ENCODE measurements at places on chromosomes 11 and 22. TPM values are rescaled to one million over a fixed set of nuclear protein-coding genes. Genes with fewer than 3 reads are reported as not detected.

The RIMBP3B gene
- 0.09 TPM for total RNA-seq

The RFPL3 gene
- not detected for total RNA-seq

The NEFH gene
- 0.54 TPM for total RNA-seq

The GLB1L2 gene
- total RNA-seq = not detected

The OR51B5 gene
- total RNA-seq = not detected

The TRPC6 gene
- 0.16 TPM for total RNA-seq

The SCARF2 gene
- total RNA-seq = 42.9 TPM

The PRDM10 gene
- total RNA-seq = 8.0 TPM

The NPAS4 gene
- total RNA-seq = not detected

The APOL5 gene
- total RNA-seq = not detected

The BACE1 gene
- 33.4 TPM for total RNA-seq

The TRIM49 gene
- not detected for total RNA-seq

The MMP12 gene
- total RNA-seq = not detected

The ADM2 gene
- total RNA-seq = 8.0 TPM

The CNGA4 gene
- not detected for total RNA-seq

The B3GAT1 gene
- total RNA-seq = not detected

The MRGPRE gene
- total RNA-seq = not detected

The USP2 gene
- not detected for total RNA-seq

The OR52E8 gene
- total RNA-seq = not detected

The JHY gene
- 9.3 TPM for total RNA-seq

The APOBEC3B gene
- 0.90 TPM for total RNA-seq

The UCP3 gene
- total RNA-seq = 0.54 TPM

The CTSW gene
- total RNA-seq = not detected

The OR4D10 gene
- not detected for total RNA-seq

The CD6 gene
- total RNA-seq = not detected

The ANKK1 gene
- not detected for total RNA-seq

The TMPRSS5 gene
- total RNA-seq = 0.09 TPM

The NOX4 gene
- 2.5 TPM for total RNA-seq

The SLC3A2 gene
- 174 TPM for total RNA-seq

The SMIM35 gene
- total RNA-seq = not detected

The CRYBB2 gene
- total RNA-seq = not detected

The PGA5 gene
- not detected for total RNA-seq

All from fibroblast of the aortic adventitia (primary cell).